ENCODE measurements at places on chromosomes 2 and 18.

DNA sequence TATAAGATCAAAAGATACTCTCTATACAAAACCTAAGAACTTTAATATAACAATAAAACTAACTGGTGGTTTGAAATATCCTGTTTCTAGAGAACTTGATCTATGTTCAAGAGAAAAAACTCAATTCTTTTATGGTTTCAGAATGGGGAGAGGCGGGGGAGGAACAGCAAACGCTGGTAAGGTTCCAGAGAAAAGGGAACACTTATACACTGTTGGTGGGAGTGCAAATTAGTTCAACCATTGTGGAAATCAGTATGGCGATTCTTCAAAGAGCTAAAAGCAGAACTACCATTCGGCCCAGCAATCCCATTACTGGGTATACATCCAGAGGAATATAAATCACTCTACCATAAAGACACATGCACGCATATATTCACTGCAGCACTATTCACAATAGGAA, 17.2 kb downstream of the FAM98A start:
- no peak for DNase-seq

DNA sequence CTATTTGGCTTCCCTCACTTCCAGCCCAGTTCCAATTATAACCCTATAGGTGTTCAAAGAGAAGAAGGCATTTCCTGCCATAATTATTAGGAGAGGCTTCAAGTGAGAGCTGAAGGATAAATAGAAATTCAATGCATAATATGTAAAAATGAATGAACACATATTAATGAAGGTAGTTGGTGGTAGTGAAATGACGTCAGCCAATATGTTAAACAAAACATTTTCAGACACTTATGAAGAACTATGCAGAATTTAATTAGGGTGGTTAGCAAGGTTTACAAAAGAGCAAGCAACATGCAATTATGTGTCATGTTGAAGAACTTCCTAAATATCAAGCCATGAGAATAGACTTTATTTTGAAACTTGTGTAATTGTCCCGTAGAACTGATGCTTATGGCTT, 858.8 kb upstream of the DDX18 start:
- DNase-seq: no peak

GRCh38 chr2:70531419-70532086, 22.1 kb downstream of the TGFA start:
- DNase-seq: no peak

- DNase-seq: no peak
Observed at GRCh38 chr18:77919923-77920322, 670.3 kb downstream of the GALR1 start.

DNA sequence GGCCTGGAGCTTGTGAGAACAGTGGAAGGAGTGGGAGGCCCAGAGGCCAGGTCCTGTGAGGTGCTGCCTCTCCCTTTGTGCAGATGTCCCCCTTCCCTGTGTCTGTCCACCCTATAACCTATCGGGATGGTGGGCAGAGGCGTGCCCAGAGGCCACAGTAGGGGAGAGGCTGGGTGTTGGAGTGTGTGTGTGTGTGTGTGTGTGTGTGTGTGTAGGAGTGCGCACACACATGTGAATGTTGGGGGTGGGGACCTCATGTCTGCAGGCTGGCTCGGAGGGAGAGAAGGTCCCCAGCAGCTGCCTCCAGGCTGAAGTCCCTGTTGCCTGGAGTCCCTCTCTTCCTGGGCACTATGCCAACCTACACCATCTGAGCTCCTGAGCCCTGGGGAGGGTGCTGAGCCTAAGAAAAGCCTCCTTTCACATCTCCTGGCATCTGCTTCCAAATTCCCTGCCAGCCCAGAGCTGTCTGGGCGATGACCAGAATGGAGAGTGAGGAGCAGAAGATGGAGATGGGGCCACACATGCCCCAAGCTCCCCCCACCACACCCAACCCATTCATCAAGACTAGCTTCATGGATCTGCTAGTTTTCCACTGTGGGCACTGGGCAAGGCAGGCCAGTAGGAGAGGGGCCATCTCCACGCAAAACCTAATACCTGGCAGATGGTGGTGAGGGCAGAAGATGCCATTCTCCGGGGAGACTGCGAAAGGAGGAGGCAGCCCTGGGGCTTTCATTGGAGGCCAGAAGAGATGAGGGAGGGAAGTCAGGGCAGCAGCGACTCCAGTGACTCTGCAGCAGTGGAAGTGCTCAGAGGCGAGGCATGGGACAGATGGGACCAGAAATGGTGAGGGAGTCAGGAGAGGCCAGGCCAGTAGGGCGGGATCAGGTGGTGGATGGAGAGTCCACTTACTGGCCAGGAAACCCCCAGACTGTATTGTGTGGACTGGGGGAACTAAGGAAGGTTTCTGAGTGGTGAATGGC, 20.3 kb downstream of the KCNK3 start:
- DNase-seq: no peak

DNA sequence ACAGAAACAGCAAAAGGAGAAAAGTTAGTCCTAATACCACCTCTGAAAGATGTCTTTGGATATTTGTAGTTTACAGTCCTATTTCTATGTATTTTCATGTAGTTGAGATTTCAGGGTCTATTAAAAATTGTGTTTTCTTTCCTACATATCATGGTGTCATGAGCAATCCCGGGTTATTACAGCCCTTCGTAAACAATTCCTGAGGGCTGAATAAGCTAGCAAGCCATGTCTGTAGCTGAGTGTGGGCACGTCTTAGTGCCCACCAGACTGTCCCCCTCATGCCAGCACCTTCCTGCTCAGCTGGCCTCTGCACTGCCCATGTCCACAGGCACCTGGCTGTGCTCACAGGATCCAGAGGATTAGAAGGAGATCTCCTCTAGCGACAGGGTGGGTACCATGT, 60.6 kb downstream of the CTIF start:
- DNase-seq: no peak

DNA sequence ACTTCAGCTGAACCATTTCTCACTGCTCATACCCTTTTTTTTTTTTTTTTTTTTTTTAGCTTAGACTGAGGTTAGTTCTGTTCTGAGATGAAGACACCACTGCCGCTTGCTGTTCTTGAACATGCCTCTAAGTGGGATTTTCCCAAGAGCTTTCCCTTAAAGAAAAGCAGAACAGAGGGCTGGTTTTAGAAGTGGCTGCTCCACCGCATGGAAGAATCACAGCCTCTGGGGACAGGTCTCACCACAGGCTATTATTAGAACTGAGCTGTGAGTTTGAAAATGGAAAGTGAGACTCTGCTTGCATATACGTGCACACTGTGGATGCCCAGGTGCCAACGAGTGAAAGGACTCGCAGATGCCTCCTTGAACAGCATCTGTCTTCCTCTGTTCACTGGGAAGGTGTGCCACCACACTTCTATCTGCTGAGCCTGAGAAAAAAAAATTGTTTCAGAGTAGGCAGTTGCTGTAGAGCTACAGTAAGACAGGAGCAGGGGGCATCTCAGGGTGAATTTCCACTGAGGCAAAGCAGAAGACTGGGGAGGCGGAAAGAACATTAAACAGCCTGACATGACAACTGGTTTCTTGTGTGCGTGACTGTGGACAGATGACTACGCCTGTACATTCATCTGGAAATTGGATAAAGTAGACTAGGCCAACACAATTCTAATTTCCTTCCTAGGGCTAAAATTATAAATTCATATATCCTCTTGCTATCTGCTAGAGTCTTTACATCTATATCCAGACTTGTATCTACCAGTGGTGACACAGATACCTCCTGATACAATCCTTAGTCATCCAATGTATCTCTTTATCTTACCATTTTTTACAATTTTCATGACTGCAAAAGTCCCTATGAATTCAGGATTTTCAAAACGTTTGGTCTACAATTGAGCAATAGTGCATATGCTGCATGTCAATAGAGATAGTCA, 1045.7 kb upstream of the CELF4 start:
- no peak for DNase-seq

DNA sequence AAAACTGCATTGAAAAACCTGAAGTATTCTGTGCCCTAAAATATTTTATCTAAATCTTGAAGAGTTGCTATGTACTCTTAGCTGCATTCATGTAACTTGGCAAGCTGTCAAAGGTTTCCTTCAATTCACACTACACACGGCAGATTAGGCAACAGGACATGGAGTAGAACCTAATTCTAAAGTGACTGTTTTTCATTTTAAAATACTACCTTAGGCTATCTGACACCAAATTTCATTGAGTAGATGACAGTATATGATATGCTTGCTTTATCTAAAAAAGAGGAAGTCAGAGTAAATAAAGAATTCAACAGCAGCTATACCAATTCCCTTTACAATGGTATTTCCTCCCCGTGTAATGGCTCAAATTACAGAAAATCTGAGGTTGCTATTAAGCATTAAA, 45.4 kb downstream of the EXOC6B start:
- no peak for DNase-seq

- DNase-seq: no peak
Observed at GRCh38 chr2:136384531-136385303, 266.8 kb upstream of the CXCR4 start.

GRCh38 chr2:76268902-76269620, 558.3 kb upstream of the GCFC2 start:
- no peak for DNase-seq

DNA sequence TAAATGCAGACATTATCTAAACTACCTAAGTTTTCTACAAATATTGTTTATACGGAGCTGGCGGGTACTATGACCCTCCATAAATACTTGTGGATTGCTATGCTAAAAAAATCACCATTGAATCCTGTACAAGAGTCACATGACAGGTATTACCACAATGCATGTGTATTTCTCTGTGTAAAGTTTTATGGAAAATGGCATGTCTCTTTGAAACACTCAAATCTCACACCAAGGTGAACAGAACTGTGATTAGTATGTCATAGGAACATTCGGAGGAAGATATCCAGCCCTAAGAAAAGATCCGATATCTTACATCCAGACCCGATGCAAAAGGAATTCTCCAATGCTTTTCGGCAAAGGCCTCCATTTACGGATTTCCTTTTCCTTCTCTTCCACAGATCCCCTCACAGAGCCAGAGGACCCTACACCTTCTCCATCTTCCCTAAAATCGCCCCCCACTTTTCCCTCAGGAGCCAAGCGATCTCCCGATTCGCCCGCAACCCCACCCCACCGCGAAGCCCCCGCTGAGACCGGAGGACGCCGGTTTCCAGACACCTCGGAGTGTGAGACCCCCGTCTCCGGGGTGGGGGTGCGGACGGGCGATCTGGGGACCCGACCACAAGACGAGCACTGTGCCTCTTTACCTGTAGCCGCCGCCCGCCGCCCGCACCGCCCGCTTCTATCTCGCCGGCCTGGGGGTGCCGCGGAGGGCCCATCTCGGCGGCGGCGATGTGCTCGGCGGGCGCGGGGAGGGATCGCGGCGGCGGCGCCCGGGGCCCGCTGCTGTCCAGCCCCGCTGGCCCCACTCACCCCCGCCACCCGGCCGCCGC, 1.2 kb downstream of the SAP130 start:
- DNase-seq: no peak

- no peak for DNase-seq
Observed at GRCh38 chr2:38666556-38666910, 619 bp downstream of the GALM start.

DNA sequence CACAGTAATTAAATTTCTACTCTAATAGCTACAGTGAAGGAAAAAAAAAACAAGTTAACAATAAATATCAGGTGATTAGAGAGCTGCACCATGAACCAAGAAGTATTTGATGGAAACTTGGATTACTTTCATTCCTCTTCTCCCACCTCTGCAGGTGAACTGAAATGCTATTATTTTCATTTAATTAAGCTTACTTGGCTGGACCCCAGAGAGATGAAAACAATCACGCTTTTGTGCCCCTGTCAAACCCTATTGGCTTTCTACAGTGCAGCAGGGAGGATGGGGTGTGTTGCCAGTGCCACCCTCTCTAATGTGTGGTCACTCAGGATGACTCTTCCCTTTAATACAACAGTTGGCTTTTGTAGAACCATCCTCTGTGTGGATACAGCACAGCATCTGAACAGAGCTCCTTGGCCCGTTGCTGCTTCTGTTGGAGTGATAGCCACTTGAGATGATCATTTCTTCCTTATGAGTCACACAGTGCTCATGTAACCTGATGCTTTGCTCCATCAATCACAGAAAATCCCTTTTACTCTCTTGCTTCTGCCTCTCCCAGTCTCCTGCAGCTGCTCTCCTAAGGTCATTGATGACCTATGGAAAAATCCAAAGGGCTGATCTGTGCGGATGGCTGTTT, 5.5 kb upstream of the ARL4C start:
- DNase-seq: no peak

- no peak for DNase-seq
Observed at GRCh38 chr2:58900246-58901027, 659.3 kb upstream of the FANCL start.

GRCh38 chr18:62784338-62784965, 69.1 kb downstream of the PHLPP1 start:
- DNase-seq: no peak

DNA sequence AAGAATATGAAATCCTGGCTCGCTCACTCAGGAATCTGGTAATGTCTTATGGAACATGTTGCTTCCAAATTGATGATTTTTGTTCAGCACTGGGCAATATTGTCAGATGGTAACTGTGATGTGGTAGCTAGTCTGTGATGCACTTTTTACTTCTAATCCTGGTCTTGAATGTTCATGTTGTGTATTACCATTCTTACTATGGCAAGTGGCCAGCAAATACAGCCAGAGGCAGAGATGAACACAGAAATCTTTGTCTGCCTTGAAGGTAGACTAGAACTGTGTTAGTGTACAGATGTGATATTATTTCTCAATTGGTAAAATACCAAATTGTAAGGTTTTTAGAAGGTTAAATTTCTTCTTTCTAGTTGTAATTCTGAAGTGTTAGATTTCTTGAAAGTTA, 83.3 kb downstream of the UBE2E3 start:
- no peak for DNase-seq
